GF-D8 (cell line): ENCODE measurements at places on chromosomes 3 and 15.

DNA sequence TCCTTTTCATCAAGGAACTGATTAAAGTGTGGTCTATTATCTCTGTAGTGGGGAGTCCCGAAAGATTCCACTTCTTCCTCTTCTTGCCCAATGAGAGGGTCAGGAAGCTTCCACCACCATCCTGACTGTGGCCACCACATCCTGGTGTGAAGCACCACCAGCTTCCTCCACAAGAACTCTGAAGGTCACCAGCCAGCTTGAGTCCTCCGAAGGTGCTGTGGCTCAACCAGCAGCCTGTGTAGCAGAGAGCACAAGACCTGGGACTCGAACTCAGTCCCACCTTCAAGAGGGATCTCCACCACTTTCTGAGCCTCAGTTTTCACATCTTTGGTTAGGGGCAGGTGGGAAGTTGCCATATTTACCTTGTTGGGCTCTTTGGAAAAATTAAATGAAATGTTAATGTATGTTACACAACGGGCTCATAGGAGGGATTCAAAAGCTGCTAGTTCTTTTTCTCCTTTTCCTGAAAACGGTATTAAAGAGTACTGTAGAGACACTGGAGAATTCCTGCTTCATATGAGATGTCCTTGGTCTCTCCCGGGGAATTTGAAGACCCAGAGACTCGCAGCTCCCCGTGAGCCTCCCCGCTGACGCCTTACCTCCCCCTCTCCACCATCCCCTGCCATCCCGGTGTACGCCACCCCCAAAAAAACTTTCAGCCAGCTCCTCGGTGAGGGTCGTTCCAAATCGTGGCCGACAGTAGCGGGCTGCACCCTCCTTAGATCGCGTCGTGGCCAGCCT is 816 bp upstream of the ACAN start:
- DNase-seq = no peak

- DNase-seq = no peak
Measured at GRCh38 chr15:31358957-31359701, 32.5 kb downstream of the KLF13 start.

- DNase-seq = no peak
Measured at GRCh38 chr3:141012571-141012970, 38.6 kb upstream of the SPSB4 start.

- DNase-seq = no peak
Measured at GRCh38 chr15:39191871-39192291, 389.0 kb upstream of the THBS1 start.

- DNase-seq = no peak
Measured at GRCh38 chr15:83113881-83114674, 6.6 kb downstream of the TM6SF1 start.

DNA sequence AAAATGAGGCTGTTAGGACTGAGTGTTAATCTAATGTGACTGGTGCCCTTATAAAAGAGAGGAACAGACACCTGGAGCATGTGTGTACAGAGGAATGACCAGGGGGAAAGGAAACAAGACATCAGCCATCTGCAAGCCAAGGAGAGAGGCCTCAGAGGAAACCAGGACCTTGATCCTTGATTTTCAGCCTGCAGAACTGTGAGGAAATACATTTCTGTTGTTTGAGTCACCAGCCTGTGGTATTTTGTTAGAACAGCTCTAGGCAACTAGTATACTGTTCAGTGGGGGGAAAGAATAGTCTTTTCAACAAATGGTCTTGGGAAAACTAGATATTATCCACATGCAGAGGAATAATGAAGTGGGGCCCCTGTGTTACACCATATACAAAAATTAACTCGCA is 80.6 kb downstream of the CCR1 start:
- no peak for DNase-seq

GRCh38 chr15:75058127-75058905 is 34.9 kb downstream of the PPCDC start:
- no peak for DNase-seq

GRCh38 chr3:68999605-69000004 is 13.9 kb downstream of the EOGT start:
- no peak for DNase-seq

GRCh38 chr3:133477487-133477886 is 77.6 kb downstream of the BFSP2 start:
- DNase-seq = no peak

- DNase-seq = no peak
Measured at GRCh38 chr15:100720406-100720967, 118.1 kb downstream of the ASB7 start.

DNA sequence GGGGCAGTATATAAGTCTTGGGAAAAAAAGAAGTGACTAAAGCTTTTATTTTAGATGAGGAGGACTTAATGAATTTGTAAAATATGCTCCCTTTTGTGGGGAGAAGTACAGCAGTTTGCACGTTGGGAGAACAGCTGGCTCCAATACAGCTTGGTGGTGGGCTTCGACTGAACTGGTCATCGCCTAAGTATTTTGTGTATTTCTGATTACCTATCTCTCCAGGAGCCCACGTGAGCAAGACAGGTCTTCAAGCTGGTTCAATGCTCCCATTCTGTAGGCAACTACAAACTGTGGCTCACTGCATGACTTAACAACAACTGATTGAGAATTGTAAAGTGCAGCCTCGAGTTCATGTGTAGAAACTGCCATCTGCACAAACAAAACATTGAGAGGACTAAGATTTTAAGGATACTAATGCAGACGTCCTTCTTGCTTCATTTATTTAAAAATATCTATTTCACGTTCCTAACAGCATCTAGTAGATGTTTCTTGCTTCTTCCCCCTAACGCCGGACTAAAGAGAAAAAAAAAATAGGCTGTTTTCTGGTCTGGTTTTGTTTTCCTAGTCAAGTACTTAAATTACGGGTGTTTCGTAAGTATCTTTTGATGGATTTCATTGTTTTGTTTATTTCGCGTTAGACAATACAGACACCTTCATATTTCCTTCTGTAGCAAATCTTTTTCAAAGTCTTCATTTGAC is 1.4 kb upstream of the GREM1 start:
- DNase-seq = no peak

DNA sequence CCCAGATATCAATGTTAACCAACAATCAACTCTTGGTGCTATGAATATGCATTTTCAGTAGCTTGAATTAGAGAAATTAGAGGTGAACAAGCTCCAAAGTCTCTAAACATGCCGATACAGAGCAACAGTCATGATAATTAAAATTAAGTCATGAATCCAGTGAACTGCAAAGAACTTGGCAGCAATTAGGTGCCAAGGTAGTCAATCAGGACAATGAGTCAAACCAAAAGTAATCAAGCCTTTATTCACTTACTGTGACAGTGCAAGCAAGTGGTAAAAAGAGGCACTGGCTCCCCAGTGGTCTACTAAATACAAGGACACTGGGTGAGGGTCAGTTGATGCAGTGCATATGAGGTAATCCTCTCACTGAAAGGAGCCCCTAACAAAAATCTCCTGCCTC is 1.8 kb downstream of the ZNF770 start:
- no peak for DNase-seq

- DNase-seq = no peak
Measured at GRCh38 chr3:42177801-42178150, 86.6 kb downstream of the TRAK1 start.

DNA sequence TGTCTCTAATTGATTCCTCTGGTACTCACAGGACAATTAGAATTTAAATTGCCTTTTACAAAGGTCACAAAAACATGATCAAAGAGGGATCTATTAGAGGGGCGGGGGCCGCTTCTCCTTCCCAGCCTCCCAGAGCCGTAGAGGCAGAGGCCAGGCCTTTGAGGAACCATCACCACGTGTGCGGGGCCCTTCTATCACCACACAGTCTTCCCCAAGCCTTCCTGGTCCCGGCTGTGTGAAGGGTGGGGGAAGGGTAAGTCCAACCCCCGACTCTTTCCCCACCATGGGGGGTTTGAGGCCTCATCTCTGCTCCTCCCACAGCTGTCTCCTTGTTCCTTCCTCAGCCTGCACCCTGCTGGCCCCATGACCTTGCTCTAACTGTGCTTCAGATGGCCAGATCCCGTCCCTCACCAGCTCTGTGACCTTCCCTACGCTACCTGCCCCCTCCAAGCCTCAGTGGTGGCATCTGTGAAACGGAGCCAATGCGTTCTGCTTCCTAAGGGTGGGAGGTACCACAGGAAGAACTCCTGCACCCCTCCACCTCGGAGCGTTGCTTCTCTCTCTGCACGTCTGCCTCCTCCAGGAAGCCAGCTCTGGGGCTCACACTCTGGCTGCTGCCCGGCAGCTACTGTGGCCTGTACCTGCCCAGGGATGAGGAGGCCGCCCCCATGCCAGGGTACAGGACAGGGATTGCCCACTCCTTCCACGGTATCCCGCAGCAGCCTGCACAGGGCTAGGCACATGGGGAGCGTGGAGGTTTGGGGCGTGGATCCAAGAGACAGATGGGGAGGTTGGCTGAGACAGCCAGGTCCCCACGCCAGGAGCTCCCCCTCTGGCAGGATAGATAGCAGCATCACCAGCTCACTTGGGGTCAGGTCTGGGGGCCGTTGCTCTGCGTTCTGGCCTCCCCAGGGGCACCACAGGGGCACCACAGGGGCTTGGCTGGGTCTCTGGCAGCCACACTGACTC is 83.8 kb downstream of the LINGO1 start:
- DNase-seq = no peak

- no peak for DNase-seq
Measured at GRCh38 chr15:68042156-68042854, 11.8 kb upstream of the PIAS1 start.

DNA sequence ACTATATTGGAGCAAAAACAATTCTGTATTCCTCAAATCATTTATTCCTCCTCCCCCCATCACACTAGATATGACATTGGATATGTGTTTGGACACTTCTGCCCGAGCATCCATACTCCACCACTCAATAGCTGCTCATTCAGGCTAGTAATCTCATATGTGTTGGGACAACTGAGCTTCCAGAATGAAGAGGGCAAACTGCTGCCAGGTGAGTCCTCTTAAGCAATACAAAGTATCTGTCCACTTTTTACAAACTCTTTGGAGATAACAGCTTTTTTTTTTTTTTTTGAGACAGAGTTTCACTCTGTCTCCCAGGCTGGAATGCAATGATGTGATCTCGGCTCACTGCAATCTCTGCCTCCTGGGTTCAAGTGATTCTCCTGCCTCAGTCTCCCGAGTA is 5.4 kb upstream of the TNFSF10 start:
- no peak for DNase-seq

GRCh38 chr15:71570736-71571135 is 239.6 kb upstream of the NR2E3 start:
- DNase-seq = no peak

GRCh38 chr15:27086149-27086548 is 115.2 kb downstream of the GABRG3 start:
- DNase-seq = no peak

DNA sequence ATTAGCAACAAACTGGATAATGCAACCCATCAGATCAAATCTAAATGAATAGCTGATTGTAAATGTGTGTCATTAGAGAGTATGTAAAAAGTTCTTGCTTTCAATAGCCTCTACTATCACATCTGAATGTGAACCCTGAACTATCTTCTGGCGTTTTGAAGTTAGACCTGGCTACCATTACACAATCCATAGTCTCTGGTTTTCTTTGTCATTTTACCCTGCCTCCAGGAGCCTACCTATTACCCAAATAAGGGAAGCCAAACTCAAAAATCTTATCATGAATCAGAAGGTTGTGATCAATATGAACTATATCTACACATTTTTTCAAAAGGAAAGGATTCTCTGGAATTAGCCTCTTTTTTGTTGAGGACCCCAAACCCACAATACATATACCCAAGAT is 31.8 kb downstream of the PCYT1A start:
- DNase-seq = no peak

GRCh38 chr3:50428007-50428633 is 68.8 kb upstream of the TMEM115 start:
- DNase-seq = no peak

- DNase-seq = no peak
Measured at GRCh38 chr3:46187876-46188275, 20.2 kb downstream of the CCR1 start.

DNA sequence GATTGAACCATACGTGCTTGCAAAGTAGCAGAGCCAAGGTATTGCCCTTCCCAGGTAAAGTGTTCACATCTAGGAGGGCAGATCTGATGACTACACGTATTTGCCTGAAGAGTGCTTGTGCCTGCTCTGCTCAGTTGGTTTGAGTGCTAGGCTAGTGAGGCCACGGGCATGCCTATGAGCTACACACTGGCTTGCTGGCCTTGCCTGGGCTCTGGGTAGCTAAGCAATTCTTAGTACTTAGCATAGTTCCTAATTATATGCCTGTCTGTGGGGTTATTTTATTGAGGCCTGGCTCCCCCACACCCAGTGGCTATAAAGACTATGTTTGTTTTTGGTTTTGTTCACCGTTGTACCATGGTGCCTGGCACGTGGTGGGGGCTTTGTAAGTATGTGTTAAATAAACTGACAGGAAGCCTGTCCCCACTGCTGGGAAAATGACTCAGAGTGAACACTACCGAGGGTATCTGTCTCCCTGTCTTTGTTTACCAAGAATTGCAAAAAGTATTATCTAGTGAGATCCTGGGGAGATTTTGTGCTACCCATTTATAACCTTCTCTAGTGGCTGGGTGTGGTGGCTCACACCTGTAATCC is 72.1 kb upstream of the ETV5 start:
- DNase-seq = no peak

GRCh38 chr3:54180921-54181320 is 58.6 kb downstream of the CACNA2D3 start:
- no peak for DNase-seq
